Brain (organoid and tissue), 16 donors: ENCODE measurements at places on chromosomes 2 and 18. TPM values are rescaled to one million over a fixed set of nuclear protein-coding genes. Genes with fewer than 3 reads are reported as not detected.

DNA sequence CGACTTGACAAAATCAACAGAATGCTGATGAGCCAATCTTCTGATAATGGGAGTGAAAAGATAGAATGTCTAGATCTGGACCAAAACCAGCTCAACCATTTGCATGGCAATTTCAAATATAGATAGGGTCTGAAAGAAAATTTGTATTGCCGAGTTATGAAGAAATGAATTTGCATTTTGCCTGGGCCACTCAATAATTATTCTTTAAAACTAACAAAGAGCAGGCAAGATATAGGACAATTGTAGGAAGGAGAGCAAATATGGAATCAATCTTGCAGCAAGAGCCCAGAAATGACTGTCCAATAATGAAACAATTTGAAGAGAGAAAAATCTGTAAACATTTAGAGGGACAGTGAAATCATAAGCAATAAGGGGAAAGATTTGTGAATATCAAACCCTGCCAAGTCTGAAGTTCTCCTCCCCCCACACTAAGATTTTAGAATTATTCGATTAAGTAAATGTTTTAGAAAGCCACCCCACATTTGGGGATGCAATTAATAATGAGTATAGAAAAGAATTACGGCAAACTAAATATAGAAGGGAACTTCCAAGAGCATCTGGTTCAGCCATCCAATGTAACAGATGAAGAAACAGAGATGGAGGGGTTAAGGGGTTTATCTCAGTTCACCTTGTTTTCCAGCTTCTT is 377.4 kb downstream of the SETBP1 start:
- DNase-seq: no peak

GRCh38 chr2:58734365-58734764 is 493.2 kb upstream of the FANCL start:
- DNase-seq: no peak

- DNase-seq: no peak
These were observed at the start of gene MLPH for GRCh38 chr2:237486819-237487448. TSS of gene MLPH (plus strand) at chr2:237487251. CDS start at chr2:237493427, 6,176 bp downstream.

- DNase-seq: peak; percentile 14
These were observed 86.9 kb upstream of the LMAN1 start for GRCh38 chr18:59446012-59446411.

DNA sequence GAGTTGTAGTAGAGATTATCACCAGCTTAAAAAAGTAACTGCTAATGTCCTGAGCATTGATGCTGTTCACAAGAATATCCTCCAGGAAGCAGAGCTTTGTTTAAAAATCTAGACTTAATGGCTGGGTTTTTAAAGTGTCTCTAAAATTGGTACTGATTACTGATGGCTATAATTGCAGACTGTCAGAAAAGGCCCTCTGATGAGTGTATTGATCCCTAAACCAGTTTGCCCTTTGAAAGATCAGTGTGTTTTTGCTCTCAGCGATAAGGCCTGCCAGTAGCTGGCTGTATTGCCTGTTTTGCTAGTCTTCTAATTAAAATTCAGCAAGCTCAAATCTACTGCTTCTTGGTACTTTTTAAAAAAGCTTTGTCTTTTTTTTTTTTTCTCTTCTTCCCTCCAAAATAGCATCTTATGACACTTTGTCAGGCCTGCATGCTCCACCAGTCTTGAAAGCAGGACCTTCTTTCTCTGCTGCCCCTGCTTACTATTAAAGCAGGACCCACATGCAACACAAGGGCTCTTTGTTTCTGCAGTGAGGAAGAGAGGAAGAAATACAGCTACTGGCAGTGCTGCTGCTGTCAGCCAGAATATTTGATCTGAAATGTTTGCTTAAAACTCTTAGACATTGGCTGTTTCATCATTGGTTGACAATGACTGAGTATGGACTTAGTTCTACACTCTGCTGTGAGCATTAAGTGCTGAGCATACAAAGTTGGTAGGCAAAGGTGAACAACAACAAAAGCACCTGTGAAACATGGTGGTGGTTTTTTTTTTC is 1.8 kb downstream of the SEC11C start:
- DNase-seq: peak; percentile 57

DNA sequence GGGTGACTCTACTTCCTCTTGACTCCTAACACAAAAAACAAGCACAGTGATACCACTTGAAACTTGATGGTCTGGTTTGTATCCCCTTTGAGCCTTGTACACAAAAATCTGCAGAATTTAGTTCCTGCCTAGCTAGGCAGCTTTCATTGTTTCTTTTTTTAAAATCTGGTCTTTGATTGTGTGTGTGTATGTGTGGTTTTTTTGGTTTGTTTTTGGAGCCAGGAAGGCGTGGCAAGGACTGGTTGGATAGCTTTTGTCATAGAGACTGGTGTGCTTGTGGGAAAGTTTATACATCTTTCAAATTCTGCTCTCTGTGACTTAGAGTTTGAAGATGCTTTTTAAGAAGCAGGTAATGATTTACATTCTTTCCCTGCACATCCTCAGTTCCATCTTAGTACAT is 127.4 kb downstream of the TANC1 start:
- DNase-seq: no peak

- DNase-seq: no peak
These were observed 777.8 kb upstream of the RAB6C start for GRCh38 chr2:129201696-129202095.

DNA sequence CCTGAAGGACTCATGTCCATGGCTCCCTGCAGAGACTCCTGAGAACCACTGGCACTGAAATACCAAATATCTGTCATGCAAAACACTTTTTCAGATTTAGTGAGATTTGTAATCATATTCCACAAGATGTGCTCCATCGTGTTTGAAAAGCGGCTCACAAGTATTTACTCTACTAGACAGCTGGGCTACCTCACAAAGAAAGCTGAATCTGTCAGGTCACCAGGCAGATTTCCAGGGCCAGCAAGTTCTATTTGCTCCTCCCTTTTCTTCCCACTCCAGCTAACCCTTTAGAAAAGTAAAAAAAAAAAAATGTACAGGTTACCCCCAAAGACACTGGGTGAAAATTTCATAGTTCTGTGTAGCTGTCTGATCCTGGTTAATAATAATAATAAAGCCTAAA is 22.9 kb downstream of the WIPF1 start:
- no peak for DNase-seq

DNA sequence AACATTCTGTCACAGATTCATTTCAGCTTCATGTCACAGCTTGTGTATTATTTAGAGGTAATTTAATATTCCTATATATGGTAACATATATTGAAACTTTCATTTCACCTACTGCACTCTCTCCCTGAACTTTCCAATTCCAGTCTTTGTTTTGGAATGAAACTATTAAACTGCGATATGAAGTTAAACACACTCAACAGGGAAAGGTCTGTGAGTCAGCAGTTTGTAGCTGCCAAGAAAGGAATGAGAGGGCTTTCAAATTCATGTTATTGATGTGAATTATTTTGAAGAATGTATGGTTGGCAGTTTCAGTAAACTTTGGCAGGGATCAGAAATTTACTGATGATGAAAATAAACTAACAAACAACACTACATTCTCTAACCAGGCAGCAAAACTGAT is 148.3 kb downstream of the HNMT start:
- DNase-seq: no peak

GRCh38 chr18:8468191-8468590 is 141.0 kb upstream of the RAB12 start:
- peak; percentile 45 for DNase-seq

- DNase-seq: no peak
These were observed 149.4 kb downstream of the EPHA4 start for GRCh38 chr2:221422516-221423209.

- DNase-seq: no peak
These were observed 149.2 kb downstream of the TWIST2 start for GRCh38 chr2:238997137-238997390.

GRCh38 chr18:3306391-3306790 is 44.5 kb downstream of the MYL12B start:
- DNase-seq: no peak

GRCh38 chr2:217652761-217653639 is 349.8 kb downstream of the TNS1 start:
- no peak for DNase-seq

DNA sequence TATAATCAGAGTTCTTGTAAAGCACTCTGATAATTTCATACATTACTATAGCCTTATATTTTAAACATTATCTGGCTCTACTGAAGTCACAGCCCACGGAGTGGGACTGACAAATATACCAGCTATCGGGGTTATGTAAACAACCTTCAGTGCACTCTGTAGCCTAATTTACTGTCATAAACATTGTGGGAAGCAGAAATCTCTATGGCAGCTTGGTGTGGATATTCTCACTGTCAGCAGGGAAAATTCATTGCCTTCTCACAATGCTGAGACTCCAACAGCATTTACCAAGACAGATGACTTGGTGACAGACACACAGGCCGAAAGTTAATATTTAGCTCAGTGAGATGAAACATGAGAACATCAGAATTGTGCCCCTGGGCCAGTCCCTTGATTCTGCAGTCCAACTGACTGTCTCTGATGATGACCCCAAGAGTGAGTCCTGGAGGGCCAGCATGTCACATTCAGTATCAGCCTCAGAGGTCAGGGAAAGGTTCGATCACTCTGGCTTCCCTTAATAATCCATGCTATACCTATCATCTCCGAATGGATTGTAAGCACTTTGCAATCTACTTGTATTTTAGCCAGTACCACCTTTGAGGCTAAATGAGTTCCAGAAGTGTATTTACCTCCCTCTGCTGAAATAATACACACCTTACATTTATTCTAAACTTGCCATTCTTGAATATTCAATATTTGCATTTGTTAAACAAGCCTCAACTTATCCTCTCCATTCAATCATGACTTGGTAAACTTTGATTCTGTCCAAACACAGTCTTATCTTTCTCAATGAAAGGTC is 146.2 kb upstream of the OSR1 start:
- DNase-seq: no peak

- DNase-seq: no peak
These were observed 361.3 kb downstream of the SS18 start for GRCh38 chr18:25729072-25729471.

DNA sequence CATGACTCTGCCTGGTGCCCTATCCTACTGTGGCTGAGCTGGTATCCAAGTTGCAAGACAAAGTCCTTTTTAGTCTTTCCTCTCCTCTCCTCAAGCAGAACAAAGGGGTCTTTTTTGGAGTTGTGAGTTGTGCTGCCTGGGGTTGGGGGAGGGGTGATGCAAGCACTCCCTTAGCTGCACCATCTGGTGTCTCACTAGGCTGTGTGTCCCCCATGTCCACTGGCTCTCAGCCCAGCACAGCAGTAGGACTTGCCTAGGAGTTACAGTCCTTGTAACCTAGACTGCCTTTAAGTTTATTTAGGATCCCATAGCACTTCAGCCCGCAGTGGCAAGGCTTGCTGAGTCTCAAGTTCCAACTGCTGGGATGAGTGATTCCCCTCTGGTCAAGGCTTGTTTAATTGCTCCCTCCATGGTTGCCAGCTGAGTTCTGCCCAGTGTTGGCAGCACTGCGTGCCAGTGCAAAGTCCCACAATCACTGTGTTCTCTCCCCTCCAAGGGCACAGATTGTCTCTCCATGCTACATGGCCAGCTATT is 13.2 kb upstream of the ILKAP start:
- peak; percentile 70 for DNase-seq

DNA sequence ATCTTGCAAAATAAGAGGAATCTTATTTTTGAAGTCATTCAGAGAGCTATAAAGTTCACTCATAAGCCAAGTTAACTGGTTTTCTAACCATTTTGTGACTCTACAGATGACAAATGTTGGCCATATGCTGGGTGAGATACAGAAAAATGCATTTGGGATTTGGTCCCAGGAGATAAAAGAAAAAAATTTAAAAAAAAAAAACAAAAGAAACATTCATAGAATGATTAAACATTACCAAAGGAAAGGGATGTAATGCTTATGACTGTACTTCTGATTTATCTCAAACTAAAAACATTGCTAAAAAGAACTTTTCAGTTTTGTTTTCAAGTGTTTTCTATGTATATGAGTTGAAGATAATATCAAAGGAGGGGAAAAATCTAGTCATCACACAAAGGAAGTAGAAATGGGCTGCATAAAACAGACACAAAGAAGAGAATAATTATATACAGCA is 43.1 kb downstream of the PELI1 start:
- DNase-seq: no peak

- no peak for DNase-seq
These were observed 9.3 kb upstream of the SCTR start for GRCh38 chr2:119533560-119533959.

GRCh38 chr18:30160124-30160523 is 882.4 kb downstream of the DSC3 start:
- DNase-seq: no peak

DNA sequence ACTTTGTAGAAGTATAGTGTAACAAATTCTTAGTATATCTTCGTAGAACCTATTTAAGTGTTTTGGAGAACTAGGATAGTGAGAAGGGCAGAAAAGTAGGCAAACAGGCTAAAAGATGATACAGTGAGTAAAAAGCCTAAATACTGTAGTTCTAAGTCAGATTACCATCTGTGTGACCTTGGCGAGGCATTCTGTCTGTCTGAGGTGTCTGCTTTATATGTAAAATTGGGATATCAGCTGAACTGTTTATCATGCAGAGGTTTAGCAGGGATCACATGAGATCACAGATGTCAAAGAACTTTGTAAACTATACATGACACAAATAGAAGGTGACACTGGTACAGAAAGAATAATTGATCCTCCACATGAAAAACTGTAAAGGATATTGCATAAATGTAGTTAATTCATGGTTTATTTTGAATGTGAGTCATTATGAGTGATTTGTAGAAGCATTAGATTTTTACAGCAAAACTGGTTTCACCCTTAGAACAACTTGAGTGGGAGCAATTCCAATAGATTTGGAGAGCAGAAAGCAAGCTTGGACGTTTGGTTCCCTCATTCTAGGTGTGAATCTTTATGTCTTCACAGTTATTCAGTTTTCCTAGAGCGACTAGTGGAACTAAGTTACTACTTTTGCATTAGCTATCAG is 41.9 kb downstream of the TAF1B start:
- no peak for DNase-seq

- no peak for DNase-seq
These were observed 146.2 kb upstream of the ITGA4 start for GRCh38 chr2:181310967-181311366.

GRCh38 chr2:173568054-173568453 is 213.4 kb downstream of the CDCA7 start:
- no peak for DNase-seq

GRCh38 chr2:181623159-181623558 is 33.7 kb downstream of the CERKL start:
- no peak for DNase-seq

GRCh38 chr2:221753401-221753800 is 181.3 kb upstream of the EPHA4 start:
- DNase-seq: no peak

Gene OSR1
- 0.44 TPM for polyA plus RNA-seq

Gene ANKAR
- polyA plus RNA-seq: 0.92 TPM

Gene TYW5
- polyA plus RNA-seq: 1.2 TPM

Gene NABP1
- polyA plus RNA-seq: 0.51 TPM

Gene CYTIP
- polyA plus RNA-seq: 0.76 TPM

Gene DNAH7
- polyA plus RNA-seq: 0.75 TPM

Gene M1AP
- polyA plus RNA-seq: 0.19 TPM

Gene DUSP2
- 3.0 TPM for polyA plus RNA-seq

Gene TEX44
- not detected for polyA plus RNA-seq

Gene PID1
- 57.0 TPM for polyA plus RNA-seq

Gene ACTG2
- polyA plus RNA-seq: 1.6 TPM

Gene IKZF2
- polyA plus RNA-seq: 1.3 TPM

Gene MAP3K19
- not detected for polyA plus RNA-seq
